ENCODE measurements at places on chromosomes 13 and 19. TPM values are rescaled to one million over a fixed set of nuclear protein-coding genes. Genes with fewer than 3 reads are reported as not detected.

DNA sequence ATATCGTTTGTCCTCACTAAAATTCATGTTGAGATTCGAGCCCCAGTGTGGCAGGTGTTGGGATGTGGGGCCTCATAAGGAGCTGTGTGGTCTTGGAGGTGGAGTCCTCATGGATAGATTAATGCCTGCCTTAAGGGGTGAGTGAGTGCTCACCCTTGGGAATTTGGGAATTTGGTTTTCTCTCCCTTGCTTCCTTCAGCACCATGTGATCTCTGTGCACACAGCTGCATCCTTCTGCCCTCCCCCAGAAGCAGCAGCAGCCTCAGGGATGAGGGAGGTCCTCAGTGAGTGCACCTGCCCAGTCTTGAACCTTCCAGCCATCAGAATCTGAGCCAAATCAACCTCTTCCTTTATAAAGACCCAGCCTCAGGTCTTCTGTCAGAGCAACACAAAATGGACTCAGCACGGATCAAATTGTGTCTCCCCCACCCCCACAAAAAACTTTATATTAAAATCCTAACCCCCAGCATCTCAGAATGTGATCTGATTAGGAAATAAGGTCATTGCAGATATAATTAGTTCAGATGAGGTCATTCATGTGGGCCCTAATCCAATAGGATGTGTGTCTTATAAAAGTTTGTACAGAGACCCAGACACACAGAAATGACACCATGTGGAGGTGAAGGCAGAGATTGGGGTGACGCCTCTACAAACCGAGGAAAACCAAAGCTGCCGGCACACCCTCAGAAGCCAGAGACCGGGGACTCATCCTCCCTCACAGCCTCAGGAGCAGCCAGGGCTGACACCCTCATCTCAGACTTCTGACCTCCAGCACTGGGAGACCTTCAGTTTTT is 12.9 kb downstream of the CYTH2 start:
- peak; percentile 26 for DNase-seq

GRCh38 chr19:2511991-2512390 is 36.1 kb downstream of the GADD45B start:
- no peak for DNase-seq

- DNase-seq: no peak
Observed at GRCh38 chr19:46134527-46134926, 10.0 kb upstream of the IGFL3 start.

DNA sequence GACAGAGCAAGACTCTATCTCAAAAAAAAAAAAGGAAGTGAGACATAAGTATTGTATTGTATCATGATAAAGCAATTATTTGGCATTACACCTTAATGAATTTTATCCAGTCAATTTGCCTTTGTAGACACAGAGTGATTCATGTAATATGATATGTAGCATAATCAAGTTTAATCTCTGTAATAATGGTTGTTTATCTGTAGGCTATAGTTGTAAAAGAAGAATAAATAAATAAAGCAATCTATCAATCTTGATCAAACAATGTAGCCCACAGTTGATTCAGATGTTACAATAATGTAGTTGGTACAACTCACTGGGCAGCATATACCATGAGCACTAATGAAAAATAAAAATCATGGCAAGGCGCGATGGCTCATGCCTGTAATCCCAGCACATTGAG is 28.5 kb upstream of the CEACAM20 start:
- DNase-seq: no peak

- DNase-seq: no peak
Observed at GRCh38 chr13:80145171-80145690, 195.7 kb downstream of the SPRY2 start.

GRCh38 chr13:100944791-100945345 is 270.3 kb upstream of the TMTC4 start:
- no peak for DNase-seq

DNA sequence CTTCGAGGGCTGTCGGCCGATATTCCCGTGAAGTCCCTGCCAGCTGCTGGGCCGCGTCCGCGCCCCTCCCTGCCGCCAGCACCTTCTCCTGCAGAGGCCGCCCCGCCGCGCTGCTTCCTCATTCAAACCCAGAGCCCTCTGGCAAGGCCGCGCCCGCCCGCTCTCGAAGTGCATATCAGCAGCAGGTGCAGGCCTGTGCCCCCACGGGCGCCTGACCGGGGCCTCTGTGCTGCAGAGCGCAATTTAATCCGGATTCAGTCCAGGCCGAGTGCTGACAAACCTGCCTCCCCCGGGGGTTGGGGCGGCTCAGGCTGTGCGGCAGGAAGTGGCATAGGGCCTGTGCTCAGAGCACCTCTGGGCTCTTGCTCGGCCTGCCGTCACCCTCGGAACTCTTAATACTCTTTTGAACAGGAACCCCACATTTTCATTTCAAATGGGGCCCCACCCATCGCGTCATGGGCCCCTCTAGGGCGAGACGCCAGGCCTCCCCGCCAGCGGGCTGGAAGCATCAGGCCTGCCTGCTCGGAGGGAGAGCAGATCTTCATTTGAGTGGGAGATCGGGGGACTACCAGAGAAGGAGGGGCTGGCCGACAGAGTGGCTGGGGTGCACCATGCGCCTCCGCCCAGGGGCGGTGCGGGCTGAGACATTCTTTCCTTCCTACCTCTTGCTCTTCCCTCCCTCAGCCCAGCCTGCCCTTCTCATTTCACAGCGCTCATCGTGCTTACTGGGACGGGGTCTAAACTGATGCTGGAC is 125.7 kb downstream of the TNFRSF19 start:
- peak; percentile 67 for DNase-seq

DNA sequence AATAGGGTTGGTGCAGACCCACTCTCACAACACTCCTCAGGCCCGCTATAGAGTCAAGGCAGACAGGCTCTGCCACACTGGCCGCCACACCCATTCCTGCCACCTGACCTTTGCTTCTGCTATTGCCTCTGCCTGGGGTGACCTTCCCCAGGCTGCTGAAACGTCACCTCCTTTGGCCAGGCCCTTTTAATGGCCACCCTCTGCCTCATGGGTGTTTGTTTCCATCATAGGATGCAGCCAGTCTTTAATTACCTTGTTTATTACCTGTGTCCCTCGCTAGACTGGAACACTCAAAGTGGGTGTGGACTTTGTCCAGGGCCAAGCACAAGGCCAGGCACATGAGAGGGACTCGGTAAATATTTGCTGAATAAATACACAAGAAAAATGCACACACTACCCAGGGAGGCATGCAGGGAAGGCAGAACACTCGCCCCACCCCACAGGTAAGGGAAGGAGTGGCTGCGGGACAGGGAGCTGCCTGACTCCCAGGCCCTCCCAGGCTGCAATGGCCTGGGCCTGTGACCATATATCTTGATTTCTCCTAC is 3.2 kb downstream of the LSM4 start:
- DNase-seq: no peak

- no peak for DNase-seq
Observed at GRCh38 chr13:30748717-30749116, 13.4 kb downstream of the ALOX5AP start.

DNA sequence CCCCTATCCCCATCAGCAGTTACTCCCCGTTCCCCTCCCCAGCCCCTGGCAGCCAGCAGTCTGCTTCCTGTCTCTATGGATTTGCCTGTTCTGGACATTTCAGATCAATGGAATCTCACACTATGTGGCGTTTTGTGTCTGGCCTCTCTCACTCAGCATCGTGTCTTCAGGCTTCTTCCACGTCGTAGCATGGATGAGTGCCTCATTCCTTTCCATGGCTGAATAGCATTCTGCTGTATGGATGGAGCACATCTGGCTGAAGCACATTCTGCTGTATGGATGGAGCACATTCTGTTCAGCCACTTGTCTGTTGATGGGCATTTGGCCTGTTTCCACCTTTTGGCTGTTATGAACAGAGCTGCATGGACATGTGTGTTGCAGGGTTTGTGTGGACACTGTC is 29.5 kb downstream of the CRTC1 start:
- no peak for DNase-seq

The COX7A1 gene
- polyA plus RNA-seq: 6.3 TPM

The SYCN gene
- not detected for polyA plus RNA-seq

The ZNF570 gene
- polyA plus RNA-seq: 3.4 TPM

The NLRP9 gene
- polyA plus RNA-seq: not detected

The CPB2 gene
- polyA plus RNA-seq: 0.47 TPM

Measured in GM23338 (cell line).